ENCODE measurements at places on chromosomes 2 and 18.

GRCh38 chr18:42288129-42288528 is 333.1 kb downstream of the PIK3C3 start:
- no peak for DNase-seq

DNA sequence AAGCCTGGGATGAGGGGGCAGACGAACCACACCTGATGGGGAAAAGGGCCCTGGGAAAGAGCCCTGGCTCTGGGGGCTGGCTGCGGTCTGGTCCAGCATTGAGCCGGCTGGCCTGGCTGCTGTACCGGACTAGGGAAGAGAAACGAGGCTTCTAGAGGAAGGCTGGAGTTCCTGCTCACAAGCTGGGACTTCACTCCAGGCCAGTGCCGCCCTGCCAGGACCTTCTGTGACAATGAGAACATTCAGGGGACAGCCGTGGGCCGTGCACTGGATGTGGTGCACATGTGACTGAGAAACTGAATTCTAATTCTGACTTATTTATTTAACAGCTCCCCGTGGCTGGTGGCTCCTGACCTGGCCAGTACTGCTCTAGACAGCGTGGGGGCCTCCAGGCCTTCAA is 269.3 kb downstream of the HDAC4 start:
- no peak for DNase-seq

GRCh38 chr2:197307933-197308521 is 2.6 kb downstream of the ANKRD44 start:
- DNase-seq: no peak

- DNase-seq: no peak
These were observed 39.2 kb downstream of the GNAL start for GRCh38 chr18:11728249-11728648.

DNA sequence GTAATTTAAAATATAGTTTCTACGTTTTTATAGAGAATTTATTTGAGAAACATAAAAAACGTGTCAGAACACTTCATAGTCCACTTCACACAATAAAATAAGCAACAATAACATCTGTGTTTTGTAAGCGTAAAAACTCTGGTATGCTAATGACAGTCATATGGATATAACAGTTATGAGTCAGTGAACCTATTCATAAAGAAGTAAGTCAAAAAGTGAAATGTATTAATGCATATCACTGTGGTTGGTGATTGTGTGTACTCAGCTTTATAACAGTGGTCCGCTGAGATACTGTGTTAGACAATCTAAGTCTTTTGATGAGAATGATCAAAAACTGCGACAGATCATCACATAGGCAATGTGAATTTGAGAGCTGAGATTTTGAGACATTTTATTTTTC is 153.2 kb downstream of the WDR7 start:
- peak; percentile 46 for DNase-seq

DNA sequence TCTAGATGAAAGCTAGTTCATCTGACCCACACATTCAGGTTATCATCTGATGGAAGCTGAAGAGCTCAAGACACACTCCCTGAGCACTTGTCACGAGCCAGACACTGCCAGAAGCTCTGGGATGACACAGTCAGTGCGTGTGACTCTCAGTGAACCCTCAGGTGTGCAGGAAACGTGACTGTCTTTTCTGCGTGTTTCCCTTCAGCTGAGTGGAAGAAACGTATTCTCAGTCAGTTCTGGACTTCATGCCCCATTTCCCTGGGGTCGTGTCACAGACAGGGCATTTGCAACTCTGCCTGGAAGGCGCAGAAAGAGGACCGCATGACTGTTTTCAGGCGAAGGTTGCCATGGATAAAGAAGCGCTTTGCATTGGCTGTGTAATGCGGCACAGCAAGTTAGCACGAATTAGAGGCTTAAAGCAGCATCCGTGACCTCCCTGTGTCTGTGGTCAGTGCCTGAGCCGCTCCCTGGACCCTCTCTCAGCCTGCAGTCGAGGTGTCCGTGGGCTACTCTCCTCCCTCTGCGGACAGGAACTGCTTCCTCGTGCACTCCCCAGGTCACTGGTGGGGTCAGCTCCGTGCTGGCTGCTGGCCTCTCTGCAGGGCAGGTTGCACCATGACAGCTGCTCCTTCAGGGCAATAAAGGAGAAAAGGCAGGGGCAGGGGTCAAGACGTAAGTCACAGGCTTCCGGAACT is 3.3 kb upstream of the ALLC start:
- no peak for DNase-seq

GRCh38 chr2:48558456-48558855 is 28.5 kb downstream of the STON1 start:
- no peak for DNase-seq

DNA sequence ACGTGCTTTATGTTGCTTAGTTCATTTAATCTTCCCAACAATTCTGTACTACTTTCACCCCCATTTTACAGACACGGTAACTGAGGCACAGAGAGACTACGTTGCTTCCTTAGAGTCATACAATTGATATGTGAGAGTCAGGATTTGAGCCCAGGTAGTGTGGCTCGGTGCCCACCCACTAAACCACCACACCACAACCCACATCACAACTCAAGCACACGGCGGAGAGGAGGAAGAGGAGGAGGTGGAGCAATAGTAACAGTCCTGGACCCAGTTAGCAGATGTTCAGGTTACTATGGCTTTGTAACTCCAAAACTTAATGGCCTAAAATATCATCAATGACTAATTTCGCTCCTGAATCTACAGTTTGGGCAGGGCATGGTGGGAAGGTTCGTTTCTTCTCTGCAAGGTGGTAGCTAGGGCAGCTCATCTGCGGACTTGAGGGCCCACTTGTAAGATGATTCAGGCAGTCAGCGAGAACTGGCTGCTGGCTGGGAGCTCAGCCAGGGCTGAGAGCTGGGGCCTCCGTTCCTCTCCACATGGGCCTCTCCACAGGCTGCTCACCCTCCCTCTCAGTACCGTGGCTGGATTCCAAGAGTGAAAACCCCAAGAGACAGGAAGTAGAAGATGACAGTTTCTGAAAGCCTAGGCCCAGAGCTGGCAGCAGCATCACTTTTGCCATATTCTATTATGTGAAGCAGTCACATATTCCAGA is 167.1 kb downstream of the ZFP36L2 start:
- peak; percentile 91 for DNase-seq

DNA sequence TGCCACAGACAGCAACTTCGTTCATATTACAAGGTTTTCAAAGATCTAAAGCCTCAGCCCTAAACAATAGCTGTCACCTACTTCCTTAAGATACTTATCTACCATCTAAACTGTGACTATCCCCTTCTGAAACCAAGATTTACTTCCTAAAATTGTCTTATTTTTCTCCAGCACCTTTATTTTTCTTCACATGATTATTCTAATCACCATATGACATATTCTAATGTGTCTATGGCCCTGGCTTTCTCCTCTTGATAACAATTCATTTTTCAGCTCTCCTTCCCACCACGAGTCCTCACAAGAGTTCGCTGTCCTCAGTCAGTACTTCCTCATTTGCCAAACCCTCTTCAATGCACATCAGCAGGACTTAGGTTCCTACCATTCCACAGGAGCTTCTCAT is 53.9 kb downstream of the RTTN start:
- no peak for DNase-seq

DNA sequence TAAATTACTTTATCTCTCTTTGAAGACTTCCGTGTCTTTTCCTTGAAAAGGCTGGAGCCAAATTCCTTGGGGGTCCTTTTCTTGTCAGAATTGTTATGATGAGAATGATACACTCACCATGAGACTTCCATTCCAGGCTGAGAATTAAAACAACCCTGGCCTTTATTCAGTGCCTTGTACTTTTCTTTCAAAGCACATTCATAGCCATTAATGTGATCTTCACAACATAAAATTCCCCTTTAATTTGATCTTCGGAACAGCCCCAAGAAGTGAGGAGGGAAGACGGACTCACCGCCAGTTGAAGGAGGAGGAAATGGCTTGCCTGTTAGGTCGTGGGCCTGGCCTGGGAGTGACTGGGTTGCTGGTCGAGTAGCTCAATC is 127.3 kb downstream of the DDX1 start:
- DNase-seq: no peak

DNA sequence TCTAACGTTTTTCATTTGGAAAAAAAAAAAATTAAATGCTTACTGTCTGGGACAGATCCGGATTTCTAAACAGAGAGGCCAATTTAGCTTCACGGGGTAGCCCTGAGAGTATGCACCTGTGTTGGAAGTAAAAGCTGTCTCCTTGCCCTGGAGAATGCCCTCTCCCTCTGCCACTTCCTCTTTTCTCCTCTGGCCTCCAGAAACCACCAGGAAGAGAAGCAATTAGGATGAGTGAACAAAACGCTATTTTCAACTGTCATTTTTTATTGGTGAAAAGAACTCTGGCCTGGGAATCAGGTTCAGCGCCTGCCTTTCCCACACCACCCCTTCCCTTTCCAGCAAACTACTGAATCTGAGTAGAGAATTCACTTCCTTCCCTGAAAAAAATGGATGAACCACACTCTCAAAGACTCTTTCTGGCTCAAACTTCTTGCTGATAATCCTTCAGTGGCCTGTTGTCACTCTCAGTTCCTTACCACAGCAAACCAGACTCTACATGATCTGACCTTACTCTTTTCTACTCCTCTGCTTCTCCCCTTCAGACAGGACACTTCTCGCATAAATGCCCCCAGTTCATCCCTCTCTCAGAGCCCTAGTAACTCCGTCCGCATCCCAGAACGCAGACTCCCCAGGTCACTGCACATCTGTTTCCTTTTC is 29.8 kb downstream of the KLF7 start:
- DNase-seq: no peak

DNA sequence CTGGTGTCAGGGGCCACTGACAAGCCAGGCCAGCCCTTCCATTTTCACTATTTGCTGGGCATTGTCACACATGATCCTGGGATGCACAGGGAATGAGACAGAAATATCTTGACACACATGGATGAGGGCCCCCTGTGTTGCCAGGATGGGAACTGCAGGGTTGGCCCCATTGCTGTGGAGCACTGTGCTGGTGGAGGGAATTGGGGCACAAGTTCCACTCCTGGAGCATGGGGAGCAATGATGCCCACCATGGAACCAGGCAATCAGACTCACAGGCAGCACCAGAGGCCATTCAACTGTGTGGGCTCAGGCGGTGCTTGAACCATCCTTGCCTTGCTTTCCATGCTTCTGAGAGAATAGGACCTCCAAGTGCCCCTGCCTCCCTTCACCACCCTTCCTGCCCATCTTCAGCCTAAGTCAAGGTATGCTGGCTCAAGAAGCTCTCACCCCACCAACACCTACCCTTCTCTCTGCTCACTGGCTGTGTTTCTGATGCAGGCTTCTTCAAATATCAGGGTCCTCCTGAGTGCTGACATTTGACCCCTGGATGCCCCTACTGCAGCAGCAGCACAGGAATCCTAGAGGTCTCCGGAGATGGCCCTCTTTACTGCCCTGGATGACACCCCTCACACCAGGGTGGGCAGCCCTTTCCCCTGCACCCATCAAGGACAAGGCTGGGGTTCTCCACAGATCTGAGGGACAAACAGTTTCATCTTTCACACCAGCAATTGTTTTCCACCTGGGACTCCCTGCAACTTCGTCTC is 11.0 kb downstream of the ADRA2B start:
- DNase-seq: no peak

GRCh38 chr18:8188184-8188583 is 421.1 kb upstream of the RAB12 start:
- DNase-seq: no peak

- DNase-seq: no peak
These were observed 36.6 kb downstream of the TMEM177 start for GRCh38 chr2:119715409-119716283.

GRCh38 chr2:53670331-53670730 is 97.3 kb upstream of the CHAC2 start:
- no peak for DNase-seq

- DNase-seq: no peak
These were observed 17.6 kb downstream of the AFF3 start for GRCh38 chr2:100124761-100125160.

DNA sequence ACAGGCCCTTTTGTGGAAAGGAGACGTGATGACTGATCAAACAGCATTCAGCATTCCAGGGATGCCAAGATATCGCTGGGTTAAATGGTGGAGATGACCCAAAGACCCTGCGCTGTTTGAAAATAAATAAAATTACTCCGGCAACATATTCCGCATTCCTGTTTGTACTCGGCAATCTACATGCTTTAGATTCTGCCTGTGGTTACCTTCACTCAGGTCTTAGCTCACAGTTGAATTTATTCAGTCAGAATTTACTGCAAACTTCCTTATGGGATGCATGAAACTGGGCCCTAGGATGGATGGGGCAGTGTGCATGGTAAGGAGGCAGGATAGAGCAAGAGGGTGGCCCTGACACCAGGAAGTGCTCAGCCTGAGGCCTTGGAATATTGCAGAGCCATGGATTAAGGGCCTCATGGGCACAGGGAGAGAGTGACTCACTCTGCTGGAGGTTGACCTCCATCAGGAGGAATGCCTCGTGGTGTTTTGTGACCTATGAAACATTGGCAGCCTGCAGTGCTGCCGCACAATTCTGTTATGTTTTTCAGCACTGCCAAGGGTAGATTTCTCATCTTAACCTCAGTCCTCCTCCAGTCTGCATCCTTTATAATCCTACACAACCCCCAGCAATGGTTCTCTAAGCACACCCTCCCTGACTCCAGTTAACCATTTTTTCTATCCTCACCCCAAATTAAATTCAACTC is 321.4 kb downstream of the IRS1 start:
- no peak for DNase-seq

- peak; percentile 31 for DNase-seq
These were observed 43.9 kb upstream of the RAB11FIP5 start for GRCh38 chr2:73156539-73157124.

- DNase-seq: no peak
These were observed at the start of gene ALPI for GRCh38 chr2:232455426-232456255. Gene ALPI (plus strand): TSS chr2:232456153. CDS start chr2:232456200, 47 bp downstream.

GRCh38 chr2:161146996-161147395 is 13.2 kb upstream of the TANK start:
- DNase-seq: no peak

DNA sequence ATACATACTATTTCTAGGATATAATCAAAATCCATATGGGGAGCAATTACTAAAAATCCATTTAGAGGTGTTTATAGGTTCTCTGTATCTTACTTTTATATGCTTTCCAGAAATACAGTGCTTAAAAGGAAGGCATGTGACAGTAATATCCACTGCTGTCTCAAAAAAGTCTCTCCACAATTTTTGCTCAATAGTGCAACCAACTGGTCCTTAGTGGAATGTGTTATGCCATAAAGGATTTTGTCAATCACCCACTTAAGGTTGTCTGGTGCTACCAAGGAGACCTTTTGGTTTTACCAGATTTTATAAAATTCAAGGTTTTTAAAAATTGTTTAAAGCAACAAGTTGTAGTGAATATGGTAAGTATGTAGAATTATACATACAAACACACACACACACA is 328.5 kb upstream of the DSEL start:
- DNase-seq: no peak

GRCh38 chr18:8765783-8766463 is 60.6 kb downstream of the MTCL1 start:
- DNase-seq: peak; percentile 79

- DNase-seq: no peak
These were observed 43.3 kb upstream of the PTPRM start for GRCh38 chr18:7523772-7524171.

GRCh38 chr18:63972002-63972376 is 2.1 kb downstream of the SERPINB8 start:
- no peak for DNase-seq

Measured in skin of body (tissue), 3 donors.